ENCODE measurements at places on chromosomes 6 and 20.

DNA sequence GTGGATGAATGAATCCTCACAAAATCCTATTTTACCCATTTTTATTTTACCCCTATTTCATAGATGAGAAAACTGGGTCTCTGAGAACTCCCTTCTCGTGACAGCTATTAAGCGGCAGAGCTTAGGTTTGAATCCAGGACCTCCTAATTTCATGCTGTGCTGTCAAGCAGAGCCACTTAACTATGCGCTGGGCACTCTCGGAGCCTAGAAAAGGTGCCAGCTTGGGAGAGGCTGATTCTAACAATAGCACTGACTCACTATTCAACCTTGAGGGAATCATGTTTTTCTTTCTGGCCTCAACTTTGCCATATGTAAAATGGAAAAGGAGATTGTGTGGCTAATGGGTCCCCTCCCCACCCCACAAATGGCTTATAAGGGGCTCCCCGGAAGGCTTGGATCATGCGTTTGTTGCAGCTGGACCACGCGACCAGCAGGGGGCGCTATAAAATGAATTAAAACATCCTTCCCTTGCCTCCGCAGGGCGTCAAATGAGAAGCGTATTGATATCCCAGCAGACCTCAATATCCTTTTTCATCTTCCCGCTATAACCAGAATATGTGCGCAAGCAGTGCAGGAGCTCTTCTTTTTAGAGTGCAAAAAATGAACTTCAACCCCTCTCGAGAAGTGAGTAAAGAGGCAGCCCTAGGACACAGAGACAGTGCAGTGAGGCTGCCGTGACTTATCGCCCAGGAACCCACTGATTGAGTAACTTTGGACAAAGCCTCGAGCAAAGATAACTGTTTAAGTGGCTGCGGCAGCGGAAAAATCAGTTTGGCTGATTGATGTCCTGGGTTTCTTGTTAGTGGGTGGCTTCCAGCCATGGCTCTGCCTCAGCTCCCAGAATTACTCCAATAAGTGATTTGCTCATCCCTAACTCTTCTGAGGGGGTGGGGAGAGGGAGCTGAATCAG is 12.8 kb upstream of the PDYN start:
- DNase-seq: peak; percentile 79

- no peak for DNase-seq
Measured at GRCh38 chr20:58550275-58551059, 35.3 kb upstream of the APCDD1L start.

DNA sequence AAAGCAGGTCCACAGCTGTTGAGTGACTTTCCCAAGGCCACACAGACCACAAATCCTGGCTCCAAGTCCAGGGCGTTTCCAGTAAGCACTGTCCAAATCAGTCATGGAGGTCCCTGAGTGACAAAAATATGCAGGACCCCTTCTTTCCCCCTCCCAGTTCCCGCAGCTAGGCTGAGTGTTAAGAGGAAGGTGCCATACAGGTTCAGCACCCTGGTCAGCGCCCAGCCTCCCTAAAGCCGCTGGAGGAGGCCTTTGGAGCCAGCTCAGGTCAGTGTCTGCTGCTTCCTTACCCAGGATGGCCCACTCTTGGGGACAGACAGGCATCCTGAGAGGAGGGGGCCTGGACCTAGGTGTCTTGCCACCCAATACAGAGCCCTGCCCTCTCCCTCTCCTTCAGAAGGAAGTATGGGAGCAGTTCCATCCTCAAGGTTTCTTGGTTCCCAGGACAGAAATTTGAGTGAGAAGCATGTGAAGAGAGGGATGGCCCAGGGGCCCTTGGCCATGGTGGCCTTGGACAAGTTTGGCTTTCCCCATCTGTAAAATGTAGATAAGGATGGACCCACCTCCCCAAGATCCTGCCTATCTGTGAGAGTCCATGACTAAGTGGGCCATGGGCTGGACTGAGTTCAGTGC is 13.2 kb downstream of the TMEM74B start:
- DNase-seq: no peak

DNA sequence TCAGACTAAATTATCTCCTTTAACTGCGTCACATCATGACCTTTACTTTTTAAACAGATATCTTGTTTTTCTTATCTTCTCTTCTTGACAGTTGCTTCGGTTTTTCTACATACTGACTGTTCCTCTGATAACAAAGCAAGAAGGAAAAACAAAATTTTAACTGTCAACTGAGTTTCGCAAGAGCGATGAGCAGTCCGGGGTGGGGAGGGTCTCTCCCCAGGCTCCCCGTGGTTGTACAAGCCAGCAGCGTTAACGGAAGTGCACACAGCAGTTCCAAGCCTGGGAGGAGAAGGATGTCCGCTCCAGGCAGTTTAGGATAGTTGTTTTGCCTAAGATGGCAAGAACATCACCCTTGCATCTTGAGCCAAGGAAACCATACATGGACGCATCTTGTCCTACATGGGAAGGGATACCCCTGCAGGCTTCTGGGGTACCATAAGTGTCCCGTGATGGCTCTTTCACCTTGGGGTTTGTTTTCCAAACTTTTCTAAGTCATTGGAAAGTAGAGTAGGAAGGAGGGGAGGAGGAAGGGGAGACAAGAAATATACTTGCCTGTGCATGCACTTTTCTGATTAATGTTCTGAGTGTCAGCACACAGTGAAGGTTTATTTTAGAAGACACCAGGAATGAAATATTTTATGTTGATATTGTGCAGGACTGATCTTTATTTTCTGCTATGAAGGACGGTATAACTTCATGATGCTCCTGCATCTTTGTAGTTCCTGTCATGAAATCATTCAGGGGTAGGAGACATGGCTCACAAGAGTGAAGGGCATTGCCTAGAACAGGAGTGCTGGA is 20.8 kb downstream of the SLC24A3 start:
- DNase-seq: no peak

- DNase-seq: no peak
Measured at GRCh38 chr20:54123587-54124180, 50.1 kb downstream of the CYP24A1 start.

DNA sequence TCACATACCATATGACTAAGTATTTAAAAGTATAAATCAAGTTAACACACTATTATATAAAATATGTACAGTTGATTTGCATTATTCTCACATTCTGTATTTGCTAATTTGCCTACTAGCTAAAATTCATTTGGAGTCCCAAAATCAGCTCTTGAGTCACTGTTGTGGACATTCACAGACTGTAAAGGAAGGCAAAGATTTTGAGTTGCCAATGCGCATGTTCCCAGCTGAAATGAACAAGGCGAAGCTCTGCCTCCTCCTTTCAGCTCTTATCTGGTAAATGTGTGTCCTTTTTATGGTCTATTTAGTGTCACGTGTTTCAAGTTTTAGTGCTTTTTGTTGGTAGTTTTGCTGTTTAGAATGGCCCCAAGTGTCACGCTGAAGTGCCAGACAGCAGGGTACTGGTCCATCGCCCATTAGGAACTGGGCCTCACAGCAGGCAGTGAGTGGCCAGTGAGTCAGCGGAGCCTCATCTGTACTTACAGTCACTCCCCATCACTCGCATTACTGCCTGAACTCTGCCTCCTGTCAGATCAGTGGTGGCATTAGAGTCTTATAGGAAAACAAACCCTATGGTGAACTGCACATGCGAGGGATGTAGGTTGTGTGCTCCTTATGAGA is 87.2 kb upstream of the ADTRP start:
- DNase-seq: no peak

DNA sequence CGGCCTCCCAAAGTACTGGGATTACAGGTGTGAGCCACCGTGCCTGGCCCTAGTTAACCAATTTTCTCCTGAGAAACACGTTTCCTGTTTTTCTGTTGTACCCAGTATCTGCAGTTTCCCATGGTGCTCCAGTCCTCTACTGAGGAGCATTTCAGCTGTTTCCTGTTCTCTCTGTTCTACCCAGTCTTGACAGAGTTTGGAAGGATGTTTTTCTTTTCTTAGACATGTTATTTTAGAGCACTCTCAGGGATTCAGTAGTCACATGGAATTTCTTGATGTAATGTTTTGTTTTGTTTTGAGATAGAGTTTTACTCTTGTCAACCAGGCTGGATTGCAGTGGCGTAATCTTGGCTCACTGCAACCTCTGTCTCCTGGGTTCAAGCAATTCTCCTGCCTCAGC is 129.8 kb upstream of the TIAM2 start:
- DNase-seq: no peak

- no peak for DNase-seq
Measured at GRCh38 chr6:105815661-105816555, 270.2 kb upstream of the PRDM1 start.

- DNase-seq: no peak
Measured at GRCh38 chr6:110529907-110530306, 53.5 kb upstream of the SLC22A16 start.

GRCh38 chr6:17865798-17866725 is 121.4 kb downstream of the KIF13A start:
- DNase-seq: no peak

- no peak for DNase-seq
Measured at GRCh38 chr20:50368813-50369224, 141.4 kb upstream of the PTPN1 start.

GRCh38 chr6:167979436-167980139 is 17.9 kb upstream of the KIF25 start:
- no peak for DNase-seq

DNA sequence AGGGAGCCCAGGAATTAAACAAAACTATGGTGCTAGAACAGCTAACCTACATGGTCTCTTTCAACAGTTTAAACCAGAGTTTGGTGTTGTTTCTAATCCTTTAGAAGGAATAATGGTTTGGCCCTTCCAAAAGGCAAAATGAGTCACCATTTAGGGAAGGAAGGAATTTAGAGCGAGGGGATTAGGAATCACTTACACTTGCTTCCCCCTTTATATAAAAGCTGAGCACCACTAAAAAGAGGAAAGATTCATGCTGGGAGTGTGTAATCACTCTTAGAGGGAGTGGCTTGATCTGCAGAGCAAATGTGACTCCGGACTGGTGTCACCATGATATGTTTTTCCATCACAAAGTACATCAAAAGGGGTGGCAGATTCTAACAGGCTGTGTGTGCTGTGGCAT is 63.6 kb downstream of the F13A1 start:
- DNase-seq: no peak

DNA sequence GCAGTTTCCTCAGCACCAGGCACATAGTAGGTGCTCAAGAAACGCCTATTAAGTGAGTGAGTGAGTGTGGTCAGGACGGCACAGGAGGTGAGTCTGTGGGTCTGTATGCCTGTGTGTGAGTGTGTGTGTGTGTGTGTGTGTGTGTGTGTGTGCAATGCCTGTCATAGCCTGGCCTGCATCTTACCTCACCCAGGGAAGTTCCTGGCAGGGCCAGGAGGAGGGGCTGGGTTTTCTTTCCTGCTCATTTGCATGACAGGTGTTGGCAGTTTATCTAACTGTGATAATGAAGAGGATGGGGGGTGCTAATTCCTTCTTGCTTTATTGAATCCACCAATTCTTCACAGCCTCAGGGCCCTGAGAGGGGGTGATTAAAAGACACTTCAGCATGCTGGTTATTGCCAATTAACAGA is 146.7 kb upstream of the MLN start:
- peak; percentile 100 for DNase-seq

GRCh38 chr6:149443411-149444181 is 41.2 kb downstream of the ZC3H12D start:
- no peak for DNase-seq

GRCh38 chr6:19976411-19977129 is 139.4 kb downstream of the ID4 start:
- peak; percentile 99 for DNase-seq

DNA sequence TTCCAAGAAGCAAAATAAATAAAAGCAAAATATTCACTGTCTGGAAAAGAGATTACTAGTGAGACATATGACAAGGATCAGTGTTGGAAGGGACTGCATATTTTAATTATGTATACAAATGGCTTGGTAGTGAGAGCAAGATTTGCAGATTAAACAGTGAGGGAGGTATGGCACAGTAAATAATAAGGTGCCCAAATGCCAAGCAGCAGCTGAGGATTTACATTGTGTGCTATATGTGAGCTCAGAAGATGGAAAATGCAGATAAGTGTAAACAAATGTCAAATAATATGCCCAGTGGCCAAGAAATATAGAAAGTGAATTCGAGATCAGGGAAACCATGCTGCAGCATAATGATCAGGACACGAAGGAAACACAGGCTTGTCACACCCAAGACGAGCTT is 173.8 kb upstream of the NRSN1 start:
- no peak for DNase-seq

DNA sequence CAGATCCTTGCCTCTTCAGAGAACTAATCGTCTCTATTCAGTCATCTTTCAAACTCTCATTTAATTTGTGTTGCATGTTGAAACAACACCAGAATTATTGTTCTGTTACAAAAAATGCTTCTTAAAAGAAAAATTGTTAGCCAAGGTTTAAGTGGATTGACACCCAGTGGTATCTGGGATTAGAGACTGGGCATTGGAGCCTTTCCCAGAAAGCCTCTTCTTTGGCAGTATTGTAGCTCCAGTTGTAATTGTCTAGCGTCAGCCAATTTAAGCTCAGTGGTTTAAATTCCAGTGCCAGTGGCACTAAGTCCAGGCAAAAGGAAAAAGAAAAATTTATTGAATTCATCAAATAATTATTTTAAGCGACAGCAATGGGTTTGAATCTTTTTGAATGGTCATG is 801 bp downstream of the CCDC28A start:
- DNase-seq: no peak

DNA sequence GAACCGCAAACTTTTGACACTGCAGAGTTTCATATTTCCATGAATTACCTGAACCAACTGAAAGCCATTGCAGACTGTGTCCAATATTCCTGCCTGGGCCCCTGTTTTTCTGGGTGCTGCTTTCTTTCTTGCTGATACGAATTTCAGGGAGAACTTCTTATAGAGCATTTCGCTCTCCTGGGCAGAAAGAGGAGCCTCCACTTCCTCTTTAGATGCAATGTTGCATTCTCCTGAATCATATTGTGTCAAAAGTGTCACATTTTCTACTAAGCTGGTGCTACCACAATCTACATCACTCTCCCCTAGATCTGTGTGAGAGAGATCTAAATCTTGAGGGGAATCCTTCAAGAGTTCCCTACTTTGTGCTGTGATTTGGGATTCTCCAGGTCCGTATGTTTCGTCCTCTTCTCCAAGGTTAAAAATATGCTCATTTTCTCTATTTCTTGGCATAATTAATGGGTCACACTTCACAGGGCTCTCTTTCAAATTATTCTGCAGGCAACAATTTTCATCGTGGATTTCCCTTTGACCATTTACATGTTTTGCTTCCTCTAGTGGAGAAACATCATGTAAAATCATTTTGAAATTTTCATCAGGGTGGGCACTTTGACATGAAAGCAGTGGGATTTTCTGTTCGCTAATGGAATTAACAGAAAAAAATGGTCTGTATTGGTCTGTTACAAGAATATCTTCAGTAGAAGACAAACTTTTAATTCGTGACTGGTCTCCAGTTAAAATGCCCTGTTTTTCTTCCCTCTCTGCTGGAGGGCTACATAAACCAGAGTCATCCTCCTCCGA is 102.3 kb downstream of the DST start:
- peak; percentile 29 for DNase-seq
